Activated CD8-positive, alpha-beta memory T cell treated with anti-CD3 and anti-CD28 coated beads for 1 hour (primary cell): ENCODE measurements at places on chromosomes 5 and 9.

- no peak for DNase-seq
These were observed 104.0 kb downstream of the PARP8 start for GRCh38 chr5:50770441-50770840.

GRCh38 chr9:136720898-136721338 is 8.5 kb downstream of the DIPK1B start:
- DNase-seq = no peak

DNA sequence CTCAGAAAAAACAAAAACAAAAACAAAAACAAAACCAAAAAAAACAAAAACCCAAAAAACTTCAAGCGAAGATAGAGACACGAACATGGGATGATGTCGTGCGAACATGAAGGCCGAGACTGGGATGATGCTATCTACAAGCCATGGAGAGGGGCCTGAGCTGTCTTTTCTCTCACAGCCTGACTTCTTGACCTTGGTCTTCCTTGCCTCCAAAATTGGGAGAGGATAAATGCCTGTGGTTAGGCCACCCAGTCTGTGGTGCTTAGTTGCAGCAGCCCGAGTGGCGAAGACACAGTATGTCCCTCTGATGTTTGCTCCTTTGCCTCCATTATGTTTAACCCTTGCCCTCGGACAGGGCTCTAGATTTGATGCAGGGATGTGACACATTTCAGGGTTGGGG is 130.4 kb upstream of the BASP1 start:
- no peak for DNase-seq

GRCh38 chr9:92974761-92975755 is 27.7 kb downstream of the FGD3 start:
- DNase-seq = no peak

GRCh38 chr9:93427655-93428379 is 23.7 kb upstream of the FAM120A start:
- DNase-seq = no peak

DNA sequence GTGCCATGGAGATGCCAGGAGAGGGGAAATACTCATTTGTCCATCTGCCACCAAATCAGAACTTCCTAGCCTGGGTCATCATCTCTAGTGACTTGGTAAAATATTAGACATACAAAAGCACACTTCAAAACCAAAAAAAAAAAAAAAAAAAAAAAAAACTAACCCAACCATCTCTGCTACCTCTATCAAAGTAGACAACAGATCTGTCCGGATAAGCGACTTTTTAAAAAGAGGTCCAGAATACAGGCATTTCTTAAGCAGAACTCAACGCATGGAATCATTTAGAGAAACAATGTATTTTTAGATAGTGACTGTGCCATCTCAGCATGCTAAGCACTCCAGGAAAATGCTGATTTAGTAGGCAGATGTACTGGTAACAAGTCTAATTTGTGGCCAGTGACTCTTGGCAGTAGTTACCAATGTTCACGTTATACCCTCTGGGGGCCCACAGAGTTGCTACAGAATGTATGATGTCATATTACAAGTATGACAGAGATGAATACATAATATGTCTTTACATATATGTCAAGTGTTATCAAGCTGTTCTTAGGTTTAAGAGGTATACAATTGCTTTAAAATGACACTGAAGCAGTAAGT is 107.8 kb downstream of the SMIM23 start:
- DNase-seq = no peak

- DNase-seq = no peak
These were observed 22.2 kb upstream of the CTSL start for GRCh38 chr9:87703636-87704276.

DNA sequence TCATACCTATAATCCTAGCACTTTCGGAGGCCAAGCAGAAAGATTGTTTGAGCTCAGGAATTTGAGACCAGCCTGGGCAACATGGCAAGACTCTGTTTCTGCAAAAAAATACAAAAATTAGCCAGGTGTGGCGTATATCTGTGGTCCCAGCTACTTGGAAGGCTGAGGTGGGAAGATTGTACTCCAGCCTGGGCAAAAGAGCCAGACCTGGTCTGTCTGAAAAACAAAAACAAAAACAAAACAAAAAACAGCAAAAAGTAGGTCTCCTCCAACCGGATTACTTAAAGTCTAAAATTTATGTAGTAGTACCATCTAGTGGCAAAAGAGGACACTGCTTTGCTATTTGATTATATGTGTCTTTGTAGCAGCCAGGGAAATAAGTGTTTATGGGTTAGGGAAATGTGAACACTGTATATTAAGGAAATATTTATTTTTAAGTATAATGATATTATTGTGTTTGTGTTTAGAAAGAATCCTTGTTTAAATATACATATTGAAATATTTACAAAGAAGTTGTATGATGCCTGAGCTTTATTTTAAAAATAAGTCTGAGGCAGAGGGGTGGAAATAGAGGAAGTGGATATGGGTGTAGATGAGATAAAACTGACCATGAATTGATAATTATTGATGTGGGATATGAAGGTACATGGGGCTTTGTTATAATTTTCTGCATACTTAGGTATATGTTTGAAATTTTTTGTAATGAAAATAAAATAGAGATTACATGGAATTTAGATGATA is 20.0 kb downstream of the APC start:
- no peak for DNase-seq

DNA sequence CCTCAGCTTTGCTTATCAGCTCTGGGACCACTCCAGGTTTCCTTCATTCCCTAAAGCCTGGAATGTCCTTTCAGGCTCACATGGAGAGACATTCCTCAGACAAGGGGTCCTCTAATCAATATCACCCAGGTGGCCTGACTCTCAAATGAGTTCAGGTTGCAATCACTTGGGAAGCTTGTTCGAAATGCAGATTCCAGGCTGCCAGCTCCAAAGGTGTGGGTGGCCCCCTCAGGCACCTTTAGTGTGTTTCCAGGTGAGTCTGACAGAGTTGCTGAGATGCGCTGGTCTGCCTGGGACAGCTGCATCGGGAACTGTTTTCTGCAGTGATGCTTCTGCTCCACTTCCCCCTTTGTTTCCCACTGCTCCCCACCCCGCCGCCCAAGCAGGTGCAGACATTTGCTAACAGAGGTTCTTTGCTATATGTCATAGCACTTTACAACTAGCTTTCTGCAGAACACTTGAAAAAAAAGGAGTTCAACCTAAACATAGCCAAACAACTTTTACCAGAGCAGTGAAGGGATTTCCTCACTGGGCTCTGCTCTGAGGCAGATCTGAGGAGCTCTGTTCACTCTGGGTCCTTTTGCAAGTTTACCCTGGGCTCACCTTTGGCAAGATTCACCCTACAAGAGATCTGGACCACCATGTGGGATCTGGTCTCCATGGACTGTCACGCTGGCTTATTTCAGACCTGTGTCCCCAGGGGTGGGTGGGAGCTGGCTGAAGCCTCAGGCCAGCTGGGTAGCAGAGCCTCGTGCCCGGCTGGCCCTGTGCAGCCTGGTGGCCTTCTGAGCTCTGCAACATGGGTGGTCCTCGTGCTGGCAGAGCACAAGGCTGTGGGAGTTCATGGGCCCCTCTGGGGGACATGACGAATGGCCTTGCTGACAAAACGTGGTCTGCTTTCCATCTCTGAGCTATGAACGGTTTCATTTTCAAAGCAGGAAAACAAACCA is 539.6 kb downstream of the CCDC171 start:
- no peak for DNase-seq

DNA sequence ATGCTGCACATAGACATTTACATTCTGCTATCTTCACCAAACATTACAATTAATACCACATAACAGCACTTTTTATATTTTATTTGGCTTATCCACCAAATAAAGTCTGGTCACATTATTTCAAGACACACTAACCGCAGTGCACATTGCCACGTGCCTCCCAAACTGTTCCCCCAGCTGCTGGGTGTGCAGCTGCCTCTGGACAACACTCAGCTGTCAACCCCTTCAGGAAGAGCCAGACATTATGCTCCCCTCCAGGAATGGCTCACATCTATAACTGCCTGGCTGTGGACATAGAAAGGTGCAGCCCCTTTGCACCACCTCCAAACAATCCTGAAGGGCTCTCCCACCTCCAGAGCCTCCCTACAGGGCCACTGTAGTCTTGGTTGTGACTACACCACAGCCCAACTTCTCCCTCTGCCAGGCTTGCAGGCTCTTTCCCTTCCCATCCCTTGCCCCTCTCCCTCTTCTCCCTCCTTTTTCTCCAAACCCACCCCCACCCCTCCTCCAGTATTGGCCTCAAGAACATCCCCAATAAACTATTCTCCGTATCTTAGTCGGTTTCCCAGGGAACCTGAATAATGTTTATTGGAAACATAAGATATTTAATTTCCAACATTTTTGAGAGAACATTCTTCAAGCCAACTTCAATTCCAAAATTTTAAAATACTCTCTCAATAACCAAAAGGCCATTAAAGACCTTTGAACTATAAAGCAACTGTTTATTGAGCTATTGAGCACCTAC is 372.3 kb downstream of the CTNND2 start:
- no peak for DNase-seq

DNA sequence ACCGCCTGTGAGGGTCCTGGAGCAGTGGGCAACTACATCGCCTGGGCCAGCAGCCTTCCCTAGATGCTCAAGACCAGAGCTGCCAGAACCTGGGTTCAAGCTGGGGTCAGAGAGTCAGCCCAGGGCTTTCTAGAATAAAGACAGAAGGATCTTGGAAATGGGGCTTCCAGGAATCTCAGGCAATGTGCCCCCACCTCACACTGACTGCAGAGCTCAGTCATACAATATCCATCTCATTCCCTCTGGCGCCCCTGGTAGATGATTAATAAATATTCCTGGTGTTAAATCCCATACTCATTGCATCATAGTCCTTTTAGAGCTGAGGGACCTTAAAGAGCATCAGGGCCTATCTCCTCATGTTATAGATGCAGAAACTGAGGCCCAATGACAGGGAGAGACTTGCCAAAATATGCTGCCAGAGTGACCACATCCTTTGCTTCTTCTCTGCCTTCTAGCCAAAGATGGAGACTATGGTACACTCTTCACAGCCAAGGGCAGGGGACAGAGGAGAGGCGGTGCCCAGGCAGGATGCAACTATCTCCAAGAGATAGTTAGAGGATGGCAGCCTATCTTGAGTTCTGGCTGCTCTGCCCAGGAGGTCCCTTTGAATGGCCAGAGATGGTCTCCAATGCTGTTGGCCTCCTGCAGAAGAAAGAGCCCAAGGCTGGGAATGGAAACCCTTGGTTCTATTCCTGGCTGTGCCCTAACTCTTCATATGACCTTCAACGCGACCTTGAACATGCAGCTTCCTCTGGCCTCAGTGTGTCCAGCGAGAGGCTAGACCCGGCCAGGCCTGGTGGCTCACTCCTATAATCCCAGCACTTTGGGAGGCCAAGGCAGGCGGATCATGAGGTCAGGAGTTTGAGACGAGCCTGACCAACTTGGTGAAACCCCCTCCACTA is 36.2 kb upstream of the IL17B start:
- DNase-seq = no peak

GRCh38 chr9:15501179-15501578 is 9.6 kb downstream of the PSIP1 start:
- no peak for DNase-seq

- DNase-seq = no peak
These were observed 40.2 kb upstream of the TRIM32 start for GRCh38 chr9:116646661-116647514.

GRCh38 chr5:148981353-148981752 is 81.5 kb downstream of the SH3TC2 start:
- no peak for DNase-seq

DNA sequence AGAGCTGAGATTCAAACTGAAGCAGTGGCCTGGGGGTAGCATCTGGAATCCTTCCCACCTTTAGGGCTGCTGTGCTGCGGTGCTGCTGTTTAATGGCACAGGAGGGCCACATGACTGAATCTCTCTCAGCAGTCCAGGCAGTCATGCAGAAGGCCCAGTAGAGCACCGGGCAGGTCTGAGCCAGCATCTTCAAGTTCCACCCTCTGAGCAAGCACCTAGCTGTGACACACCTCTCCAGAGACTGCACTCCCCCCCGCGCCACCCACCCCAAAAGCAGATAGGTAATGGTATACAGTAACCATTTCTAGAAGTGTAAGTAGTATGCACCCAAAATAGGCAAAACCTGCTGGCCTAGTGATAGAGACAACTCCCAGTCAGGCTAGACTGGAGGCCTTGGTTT is 8.2 kb downstream of the IL4 start:
- DNase-seq = no peak

DNA sequence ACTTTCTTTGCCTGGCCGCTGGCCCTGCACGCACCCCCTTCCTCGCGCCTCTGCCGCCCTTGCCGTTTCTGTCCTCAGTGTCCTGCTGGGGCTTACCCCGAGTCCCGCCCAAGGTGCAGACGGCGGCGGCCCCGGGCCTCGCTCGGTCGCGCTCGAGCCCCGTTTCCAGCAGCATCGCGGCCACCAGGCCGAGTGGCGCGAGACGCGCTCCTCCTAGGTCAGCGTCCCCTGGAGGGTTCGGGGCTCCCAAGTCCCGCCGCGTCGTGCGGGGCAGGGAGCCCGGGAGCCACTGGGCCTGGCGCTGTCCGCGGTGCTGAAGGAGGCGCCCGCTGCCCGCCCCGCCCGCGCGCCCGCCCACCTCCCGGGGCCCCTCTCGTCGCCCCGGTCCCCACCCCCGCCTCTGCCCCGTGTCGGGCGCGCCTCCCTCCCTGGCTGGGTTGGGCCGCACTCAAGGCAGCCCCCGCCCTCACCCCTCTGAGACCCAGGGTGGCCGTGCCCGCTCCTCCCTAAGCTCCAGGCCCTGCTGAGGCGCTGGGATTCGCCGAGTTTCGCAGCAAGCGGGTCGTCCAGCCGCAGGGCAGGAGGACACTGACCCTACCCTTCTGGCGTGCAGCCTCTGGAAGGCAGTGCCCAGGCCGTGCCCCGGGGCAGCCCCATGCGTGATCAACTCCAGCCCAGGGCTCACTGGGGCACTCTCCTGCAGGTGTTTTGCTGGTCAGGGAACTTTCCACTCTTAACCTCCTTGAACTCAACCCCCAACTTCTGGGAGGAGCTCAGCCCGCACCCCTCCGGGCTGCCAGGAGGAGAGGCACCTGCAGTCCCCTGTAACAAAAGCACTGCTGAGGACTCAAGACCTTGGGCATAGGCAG is at the start of gene LHX3:
Gene LHX3, minus strand, starts transcription at position 291 of the 869 bp plus-strand sequence. Its CDS starts 116 bp downstream, at position 175.
- DNase-seq = no peak

DNA sequence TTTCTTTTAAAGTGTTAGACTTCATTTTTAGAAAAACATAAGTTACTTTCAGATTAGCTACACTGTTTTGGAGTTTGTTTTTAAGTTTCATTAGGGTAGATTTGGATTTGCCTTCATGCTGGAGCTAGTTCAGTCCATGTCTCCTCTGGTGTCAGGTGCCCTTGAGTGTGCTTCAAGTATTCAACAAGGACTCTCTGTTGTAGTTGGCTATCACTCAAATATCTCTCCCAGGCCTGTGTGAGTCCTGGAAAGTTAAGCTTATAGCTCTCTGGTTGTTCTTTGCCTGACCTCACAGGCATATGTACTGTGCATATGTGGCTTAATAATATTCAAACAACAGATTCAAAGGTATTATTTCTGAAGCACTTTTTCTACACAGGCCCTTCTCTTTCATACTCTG is 45.4 kb downstream of the PTBP3 start:
- no peak for DNase-seq
